NB4 (cell line): ENCODE measurements at places on chromosomes 5 and 9.

DNA sequence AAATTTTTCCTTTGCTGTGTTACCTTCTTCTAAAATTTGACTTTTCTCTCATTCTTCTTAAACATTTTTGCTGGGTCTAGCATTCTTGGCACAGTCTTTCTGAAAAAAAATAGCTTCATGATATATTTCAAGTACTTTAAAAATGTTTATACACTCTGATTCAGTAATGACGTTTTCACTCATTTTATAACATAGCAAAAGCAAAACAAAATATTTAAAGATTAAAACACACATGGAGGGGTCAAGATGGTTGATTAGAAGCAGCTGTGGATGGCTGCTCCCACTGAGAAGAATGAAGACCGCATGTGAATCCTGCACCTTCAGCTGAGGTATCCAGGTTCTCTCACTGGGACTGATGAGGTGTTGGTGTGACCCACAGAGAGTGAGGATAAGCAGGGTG is 188.2 kb downstream of the SGCD start:
- no peak for DNase-seq

DNA sequence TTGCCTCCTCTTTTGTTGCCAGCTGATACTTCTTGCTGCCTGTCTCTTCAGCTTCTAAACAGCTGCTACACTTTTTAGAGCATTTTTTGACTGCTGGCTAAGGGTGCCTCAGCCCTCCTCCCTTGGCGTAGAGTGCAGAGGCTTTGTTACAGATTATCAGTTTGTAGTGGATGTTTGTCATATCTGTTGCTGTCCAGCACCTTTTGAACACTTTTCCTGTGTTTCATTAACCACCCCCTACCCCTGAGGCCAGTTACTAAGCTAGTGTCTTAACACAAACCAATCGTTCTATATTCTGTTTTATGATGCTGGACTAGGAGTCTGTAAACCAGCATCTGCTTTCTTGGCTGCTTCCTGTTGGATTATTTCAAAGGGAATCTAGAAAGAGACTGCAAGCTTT is 441.5 kb downstream of the DNAH5 start:
- DNase-seq, result no peak

GRCh38 chr5:102937894-102938293 is 182.0 kb downstream of the GIN1 start:
- DNase-seq, result no peak

GRCh38 chr9:131727184-131727759 is 12.6 kb downstream of the RAPGEF1 start:
- peak; percentile 61 for DNase-seq

DNA sequence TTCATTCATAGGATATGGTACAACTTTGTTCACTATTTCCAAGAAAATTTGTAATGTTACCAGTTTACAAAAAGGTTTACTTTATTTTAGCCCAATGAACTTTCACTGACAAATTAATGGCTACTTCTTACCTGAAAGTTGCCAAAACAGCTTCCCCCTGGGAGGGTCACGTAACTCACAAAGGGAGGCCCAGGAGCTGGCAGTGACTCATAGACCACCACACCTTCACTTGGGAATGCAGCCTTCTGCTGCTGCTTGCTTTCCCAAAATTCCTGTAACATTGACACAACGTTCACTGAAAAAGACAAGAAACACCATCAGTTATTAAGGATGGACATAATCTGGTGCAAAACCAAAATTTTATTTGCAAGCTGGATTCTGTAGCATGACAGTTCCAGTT is 18.1 kb downstream of the LIX1 start:
- no peak for DNase-seq

DNA sequence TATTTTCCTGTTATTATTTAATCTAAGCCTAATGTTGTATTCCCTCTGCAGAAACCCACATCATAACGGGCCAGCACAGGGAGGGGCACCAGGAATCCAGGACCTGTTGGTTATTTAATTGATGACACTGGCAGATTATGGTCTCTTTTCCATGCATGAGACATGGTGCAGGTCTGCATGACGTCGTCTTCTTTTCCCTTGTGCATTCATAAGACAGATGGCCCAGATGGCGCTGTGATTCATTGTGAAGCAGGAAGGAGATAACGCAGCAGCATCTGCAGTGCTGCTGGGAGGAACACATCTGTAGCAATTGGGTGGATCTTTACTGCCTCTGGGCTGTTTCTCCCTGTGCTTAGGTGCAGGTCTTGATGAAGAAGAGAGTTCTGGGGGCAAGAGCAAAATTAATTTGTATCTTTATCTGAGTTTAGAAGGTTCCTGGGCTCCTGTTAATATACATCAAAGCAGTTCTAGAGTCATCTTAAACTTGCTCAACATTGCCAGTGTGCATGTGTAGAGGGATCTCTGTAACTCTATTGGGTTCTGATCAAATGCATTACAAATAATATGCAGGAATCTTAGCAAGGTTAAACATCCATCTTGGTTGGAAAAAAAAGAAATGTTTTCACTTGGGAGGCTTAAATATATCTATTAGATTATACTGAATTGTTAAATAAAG is 176.1 kb downstream of the PCSK1 start:
- peak; percentile 26 for DNase-seq
